Astrocyte (in vitro differentiated cells and primary cell): ENCODE measurements at places on chromosomes 12 and 14. TPM values are rescaled to one million over a fixed set of nuclear protein-coding genes. Genes with fewer than 3 reads are reported as not detected.

DNA sequence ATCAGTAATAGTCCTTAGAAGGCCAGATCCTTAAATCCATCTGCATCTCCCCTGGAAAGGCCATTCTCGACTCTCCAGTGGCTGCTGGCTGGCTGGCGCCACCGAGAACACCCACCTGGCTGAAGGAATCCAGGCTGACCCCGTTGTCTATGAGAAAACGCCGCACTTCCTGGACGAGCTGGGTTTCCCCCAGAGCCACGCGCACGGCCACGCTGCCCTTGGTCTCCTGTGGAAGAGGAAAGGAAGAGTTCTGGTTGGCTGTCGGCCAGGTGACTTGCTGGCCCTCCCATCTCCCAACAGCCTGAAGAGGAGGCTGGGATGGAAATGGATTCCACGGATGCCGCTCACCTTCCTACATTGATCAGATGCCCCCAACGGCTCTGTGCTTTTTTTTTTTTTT is 23.9 kb downstream of the RBM19 start:
- H3K27ac ChIP-seq, result no peak overlapping the region
- no peak overlapping the region for H3K4me3 ChIP-seq
- no peaks in the 10 kb centered on the region for H3K4me1 ChIP-seq
- no peak for DNase-seq
- H3K27me3 ChIP-seq, result no peaks in the 10 kb centered on the region

GRCh38 chr14:49857427-49858003 is 4.9 kb upstream of the NEMF start:
- no peaks in the 10 kb centered on the region for H3K36me3 ChIP-seq
- no peaks in the 10 kb centered on the region for H3K27me3 ChIP-seq
- H3K4me1 ChIP-seq, result no peaks in the 10 kb centered on the region
- H3K27ac ChIP-seq, result no peak overlapping the region

- H3K4me3 ChIP-seq, result no peak overlapping the region
- H3K4me1 ChIP-seq, result peaks cover 12% of the 10 kb centered on the region
- no peak overlapping the region for H3K27ac ChIP-seq
- no peaks in the 10 kb centered on the region for H3K27me3 ChIP-seq
Measured at GRCh38 chr14:63436286-63437098, 106.7 kb downstream of the PPP2R5E start.

DNA sequence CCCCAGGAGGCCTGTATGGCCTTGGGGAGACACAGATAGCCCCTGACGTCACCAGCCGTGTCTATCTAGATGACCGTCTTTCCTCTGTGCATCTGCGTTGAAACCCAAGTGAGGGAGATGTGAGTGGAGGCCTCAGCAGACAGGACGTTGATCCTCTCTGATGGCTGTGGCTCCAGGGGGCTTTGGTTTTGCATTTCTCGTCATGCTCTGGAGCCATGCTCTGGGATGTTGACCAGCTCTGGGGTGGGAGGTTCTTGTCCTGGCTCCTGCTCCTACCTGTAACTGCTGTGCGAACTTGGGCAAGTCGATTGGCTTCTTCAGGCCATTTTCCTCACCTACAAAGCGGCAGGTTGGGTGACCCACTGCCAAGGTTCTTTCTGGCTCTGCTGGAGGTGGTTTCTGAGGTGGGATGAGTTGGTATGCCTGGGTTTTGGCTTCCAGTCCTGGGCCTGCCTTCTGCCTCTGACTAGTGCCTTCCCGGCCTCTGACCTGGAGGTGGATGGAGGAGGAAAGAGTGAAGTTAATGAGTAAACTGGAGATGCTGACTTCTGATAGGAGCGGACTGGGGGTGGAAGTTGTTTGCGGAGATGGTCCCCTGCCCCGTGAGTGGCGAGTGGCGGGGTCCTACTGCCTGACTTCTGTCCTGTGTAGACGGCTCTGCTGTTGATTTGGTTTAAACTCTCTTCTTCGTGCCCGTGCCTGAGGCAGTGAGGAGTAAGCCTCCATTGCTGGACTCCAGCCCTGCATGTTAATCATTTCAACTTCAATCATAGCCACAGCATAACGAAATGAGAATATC is 8.4 kb downstream of the TSPAN9 start:
- no peak overlapping the region for H3K4me3 ChIP-seq
- H3K27ac ChIP-seq, result no peak overlapping the region

- DNase-seq, result no peak
- no peak overlapping the region for H3K4me3 ChIP-seq
- H3K36me3 ChIP-seq, result no peaks in the 10 kb centered on the region
- H3K27ac ChIP-seq, result no peak overlapping the region
Measured at GRCh38 chr12:87383680-87384079, 645.5 kb downstream of the C12orf50 start.

GRCh38 chr12:27083861-27084394 is 1.6 kb upstream of the C12orf71 start:
- H3K4me1 ChIP-seq, result peaks cover 5% of the 10 kb centered on the region
- no peaks in the 10 kb centered on the region for H3K27me3 ChIP-seq
- H3K27ac ChIP-seq, result no peak overlapping the region

GRCh38 chr12:117526757-117527478 is 165.5 kb upstream of the NOS1 start:
- H3K27ac ChIP-seq, result no peak overlapping the region
- no peak overlapping the region for H3K4me3 ChIP-seq
- no peaks in the 10 kb centered on the region for H3K36me3 ChIP-seq
- H3K27me3 ChIP-seq, result no peaks in the 10 kb centered on the region
- DNase-seq, result no peak

DNA sequence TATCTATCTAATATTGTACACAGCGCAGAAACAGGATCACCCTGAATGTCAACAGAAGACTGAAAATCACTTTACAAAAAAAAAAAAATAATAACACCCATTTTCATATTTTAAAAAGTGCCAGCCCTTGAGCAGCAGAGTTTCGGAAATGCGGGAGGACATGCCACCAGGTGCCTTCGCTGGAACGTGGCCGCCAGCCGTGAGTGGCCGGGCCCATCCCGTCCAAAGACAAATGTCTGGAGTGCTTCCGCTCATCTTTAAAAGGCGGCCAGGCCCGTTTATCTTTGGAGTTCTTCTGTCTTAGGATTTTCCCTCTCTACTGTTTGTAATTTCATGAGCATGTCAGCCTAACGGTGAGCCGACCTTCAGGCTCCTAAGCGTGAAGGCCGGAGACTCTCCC is 43.5 kb downstream of the LRTM2 start:
- H3K27me3 ChIP-seq, result peaks cover 14% of the 10 kb centered on the region
- DNase-seq, result no peak
- no peaks in the 10 kb centered on the region for H3K4me1 ChIP-seq
- no peak overlapping the region for H3K27ac ChIP-seq

- H3K36me3 ChIP-seq, result peaks cover 11% of the 10 kb centered on the region
- H3K4me3 ChIP-seq, result no peak overlapping the region
- peaks cover 19% of the 10 kb centered on the region for H3K4me1 ChIP-seq
- no peak overlapping the region for H3K27ac ChIP-seq
- DNase-seq, result no peak
Measured at GRCh38 chr14:104700747-104701217, 11.4 kb downstream of the INF2 start.

- no peak overlapping the region for H3K4me3 ChIP-seq
- H3K4me1 ChIP-seq, result no peaks in the 10 kb centered on the region
- DNase-seq, result no peak
Measured at GRCh38 chr12:34604227-34604626, 581.9 kb downstream of the ALG10 start.

- no peak overlapping the region for H3K4me3 ChIP-seq
- no peaks in the 10 kb centered on the region for H3K4me1 ChIP-seq
- H3K27ac ChIP-seq, result no peak overlapping the region
- no peak for DNase-seq
Measured at GRCh38 chr14:89455412-89455811, 38.4 kb upstream of the FOXN3 start.

GRCh38 chr14:106605548-106606448 is 1079.4 kb downstream of the TMEM121 start:
- H3K36me3 ChIP-seq, result no peaks in the 10 kb centered on the region
- H3K27ac ChIP-seq, result no peak overlapping the region
- no peaks in the 10 kb centered on the region for H3K4me1 ChIP-seq
- no peaks in the 10 kb centered on the region for H3K27me3 ChIP-seq

DNA sequence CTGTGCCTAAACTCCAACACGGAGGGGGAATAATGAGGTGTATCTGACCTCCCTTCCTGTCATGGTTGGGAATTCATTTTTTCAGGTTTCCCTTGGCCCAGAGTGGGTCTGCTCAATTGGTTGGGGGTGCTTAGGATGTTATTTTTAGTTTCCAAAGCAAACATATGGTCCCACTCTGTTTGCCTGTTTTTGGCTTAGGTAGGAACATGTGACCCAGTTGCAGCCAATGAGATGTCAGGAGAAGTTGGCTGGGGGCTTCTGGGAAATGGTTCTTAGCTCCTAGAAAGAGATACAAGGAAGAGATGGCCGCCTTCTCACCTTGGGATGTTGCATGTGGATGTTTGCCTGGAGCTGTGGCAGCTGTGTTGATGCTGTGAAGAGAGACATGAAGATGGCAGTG is 147.9 kb upstream of the RFLNA start:
- no peak for DNase-seq
- H3K27ac ChIP-seq, result no peak overlapping the region
- H3K4me3 ChIP-seq, result no peak overlapping the region
- peaks cover 4% of the 10 kb centered on the region for H3K27me3 ChIP-seq

DNA sequence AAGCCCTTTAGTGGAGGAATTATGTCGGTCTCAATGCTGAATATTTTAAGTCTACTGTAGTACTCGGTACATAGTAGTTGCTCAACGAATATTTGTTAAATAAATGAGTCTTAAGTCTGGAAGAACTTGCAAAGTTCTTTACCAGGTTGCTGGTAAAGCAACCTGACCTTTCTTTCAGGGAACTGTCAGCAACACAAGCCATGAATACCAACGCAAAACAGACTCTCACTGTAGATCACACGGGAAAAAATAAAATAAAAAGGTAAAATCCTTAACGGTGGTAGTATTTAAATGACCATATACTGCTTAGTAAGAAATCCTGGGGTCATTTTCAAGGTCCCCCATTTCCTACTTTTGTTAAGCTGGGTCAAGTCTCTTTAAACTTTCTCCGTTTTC is 447 bp upstream of the NUBPL start:
- peaks cover 7% of the 10 kb centered on the region for H3K27me3 ChIP-seq
- peak overlapping the region; percentile 93 for H3K27ac ChIP-seq
- H3K36me3 ChIP-seq, result no peaks in the 10 kb centered on the region
- H3K4me1 ChIP-seq, result no peaks in the 10 kb centered on the region

GRCh38 chr12:77615332-77615731 is 215.4 kb upstream of the NAV3 start:
- no peak overlapping the region for H3K27ac ChIP-seq
- H3K4me3 ChIP-seq, result no peak overlapping the region
- no peaks in the 10 kb centered on the region for H3K27me3 ChIP-seq
- H3K4me1 ChIP-seq, result no peaks in the 10 kb centered on the region
- no peak for DNase-seq
- H3K36me3 ChIP-seq, result no peaks in the 10 kb centered on the region

DNA sequence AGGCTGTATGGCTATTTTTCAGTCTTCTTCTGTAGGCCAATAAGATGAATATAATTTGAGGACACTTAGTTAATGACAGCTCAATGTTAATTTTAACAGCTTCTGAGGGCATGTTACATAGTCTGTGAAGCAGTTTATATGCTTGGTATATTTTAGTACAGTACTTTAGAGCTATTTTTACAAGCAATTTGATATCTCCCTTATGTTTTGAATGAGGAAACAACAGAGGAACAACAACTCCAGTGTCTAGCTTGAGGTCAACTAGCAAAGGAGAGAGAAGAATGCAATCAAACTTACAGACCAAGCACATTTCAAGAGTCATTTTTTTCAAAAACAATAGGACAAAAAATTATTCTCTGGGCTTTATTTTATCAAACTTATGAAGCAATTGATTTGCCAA is 469.1 kb upstream of the DCN start:
- H3K36me3 ChIP-seq, result no peaks in the 10 kb centered on the region
- H3K27ac ChIP-seq, result no peak overlapping the region
- H3K4me3 ChIP-seq, result no peak overlapping the region

DNA sequence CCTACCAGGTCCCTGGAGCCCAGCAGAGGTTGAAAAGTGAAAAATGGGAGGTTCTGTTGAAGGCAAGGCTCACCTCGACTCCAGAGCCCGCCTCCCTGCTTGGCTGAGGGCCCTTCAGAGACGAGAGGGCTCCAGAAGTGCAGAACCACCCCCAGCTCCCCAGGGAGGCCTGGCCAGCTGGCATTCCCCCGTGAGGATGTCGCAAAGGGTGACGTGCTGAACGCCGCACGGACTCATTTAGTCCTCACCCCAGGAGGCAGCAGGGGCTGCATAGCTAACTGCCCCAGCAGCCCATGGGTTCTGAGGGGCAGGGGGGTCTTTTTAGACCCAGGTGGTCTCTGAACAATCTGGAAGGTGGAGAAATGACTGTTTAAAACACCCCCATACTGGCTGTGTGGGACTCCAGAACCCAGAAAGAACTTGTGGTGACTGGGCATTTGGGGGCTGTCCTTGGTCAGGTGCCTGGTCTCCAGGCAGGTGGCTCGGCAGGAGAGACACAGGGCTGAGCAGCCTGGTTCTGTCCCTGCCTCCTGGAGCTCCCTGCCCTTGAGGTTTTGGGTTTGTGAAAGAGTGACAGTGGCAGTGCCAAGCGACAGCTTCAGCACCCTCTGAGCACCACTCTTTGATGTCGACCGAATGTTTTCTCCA is 32.0 kb downstream of the ANAPC7 start:
- no peaks in the 10 kb centered on the region for H3K4me1 ChIP-seq
- H3K27me3 ChIP-seq, result no peaks in the 10 kb centered on the region
- no peak for DNase-seq

- peak overlapping the region; percentile 41 for H3K4me3 ChIP-seq
- H3K27me3 ChIP-seq, result no peaks in the 10 kb centered on the region
- no peak for DNase-seq
- peaks cover 24% of the 10 kb centered on the region for H3K4me1 ChIP-seq
- H3K36me3 ChIP-seq, result no peaks in the 10 kb centered on the region
Measured at GRCh38 chr14:50676814-50677516, 8.9 kb upstream of the SAV1 start.

GRCh38 chr12:51131745-51132521 is 41.0 kb downstream of the TFCP2 start:
- no peaks in the 10 kb centered on the region for H3K4me1 ChIP-seq
- H3K27ac ChIP-seq, result no peak overlapping the region
- no peak for DNase-seq
- no peaks in the 10 kb centered on the region for H3K36me3 ChIP-seq

GRCh38 chr14:79967453-79967852 is 243.9 kb downstream of the DIO2 start:
- no peak overlapping the region for H3K4me3 ChIP-seq
- H3K27ac ChIP-seq, result peak overlapping the region; percentile 14
- no peak for DNase-seq
- H3K36me3 ChIP-seq, result no peaks in the 10 kb centered on the region

GRCh38 chr12:86331457-86331856 is 75.3 kb upstream of the MGAT4C start:
- H3K4me1 ChIP-seq, result no peaks in the 10 kb centered on the region
- no peak for DNase-seq
- no peak overlapping the region for H3K27ac ChIP-seq
- no peaks in the 10 kb centered on the region for H3K36me3 ChIP-seq
- no peaks in the 10 kb centered on the region for H3K27me3 ChIP-seq
- no peak overlapping the region for H3K4me3 ChIP-seq

Gene CLEC7A
- total RNA-seq, result 1.1 and 1.4 TPM in 2 replicates

Gene CPNE6
- not detected in 2 replicates for total RNA-seq

Gene DAO
- total RNA-seq, result not detected in 2 replicates

Gene KRT81
- total RNA-seq, result 1.2 TPM in 2 replicates

Gene GPD1
- 0.29 and 0.59 TPM in 2 replicates for total RNA-seq

Gene TTC6
- not detected in 2 replicates for total RNA-seq

Gene VASH1
- 13.6 and 23.6 TPM in 2 replicates for total RNA-seq

Gene NOVA1
- total RNA-seq, result 8.4 and 8.9 TPM in 2 replicates

Gene C12orf54
- total RNA-seq, result 1.2 and 1.8 TPM in 2 replicates
